Fibroblast of skin of scalp (primary cell): ENCODE measurements at places on chromosomes 11 and 22.

DNA sequence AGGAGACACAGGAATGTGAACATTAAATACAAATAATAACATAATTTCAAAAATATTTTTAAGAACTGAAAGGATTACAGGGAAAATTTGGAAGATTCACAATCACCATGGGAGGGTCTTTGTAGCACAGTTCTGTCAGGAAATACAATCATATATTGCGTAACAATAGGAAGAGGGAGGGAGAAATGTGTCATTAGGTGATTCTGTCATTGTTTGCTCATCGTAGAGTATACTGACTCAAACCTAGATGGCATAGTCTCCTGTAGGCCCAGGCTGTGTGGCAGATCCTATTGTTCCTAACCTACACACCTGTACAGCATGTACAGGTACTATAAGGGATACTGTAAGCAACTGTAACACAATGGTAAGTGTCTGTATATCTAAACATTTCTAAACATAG is 330.4 kb downstream of the BRD1 start:
- DNase-seq: no peak

DNA sequence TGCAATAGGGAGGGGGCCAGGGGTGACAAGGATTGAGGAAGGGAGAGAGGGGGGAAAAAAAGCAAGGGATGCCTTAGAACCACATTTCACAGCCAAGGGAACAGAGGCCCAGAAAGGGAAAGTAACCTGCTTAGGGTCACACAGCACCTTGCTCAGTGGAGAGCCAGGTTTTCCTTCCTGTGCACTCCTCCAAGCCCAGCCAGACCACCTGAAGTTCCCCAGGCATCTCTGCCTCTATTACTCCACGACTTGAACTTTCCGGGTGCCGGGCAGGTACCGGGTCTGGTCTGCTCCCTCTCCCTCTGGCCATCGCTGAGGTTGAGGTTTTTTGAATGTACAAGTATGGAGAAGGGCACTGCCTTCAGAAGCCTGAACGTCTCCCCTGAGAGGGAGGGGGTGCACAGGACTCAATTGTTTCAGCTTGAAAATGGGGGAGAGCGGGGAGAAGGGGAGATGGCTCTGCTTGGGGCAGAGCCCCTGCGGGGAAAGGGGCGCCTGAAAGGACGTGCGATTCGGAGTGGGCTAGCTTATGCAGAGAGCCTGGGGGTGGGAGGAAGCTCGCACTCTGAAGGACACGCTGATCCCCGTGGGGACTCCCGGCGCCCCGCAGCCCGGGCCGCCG is 516 bp upstream of the SERPINH1 start:
- DNase-seq: no peak

- DNase-seq: no peak
Measured at GRCh38 chr11:73750228-73750627, 10.6 kb downstream of the RAB6A start.

GRCh38 chr11:113189909-113190667 is 124.3 kb upstream of the TTC12 start:
- DNase-seq: peak; percentile 93
